ENCODE measurements at places on chromosomes 7 and 10.

GRCh38 chr10:10096296-10096695 lies 921.4 kb upstream of the CELF2 start:
- peak; percentile 33 for DNase-seq

GRCh38 chr7:16587129-16587528 lies 58.4 kb downstream of the ANKMY2 start:
- no peak for DNase-seq

DNA sequence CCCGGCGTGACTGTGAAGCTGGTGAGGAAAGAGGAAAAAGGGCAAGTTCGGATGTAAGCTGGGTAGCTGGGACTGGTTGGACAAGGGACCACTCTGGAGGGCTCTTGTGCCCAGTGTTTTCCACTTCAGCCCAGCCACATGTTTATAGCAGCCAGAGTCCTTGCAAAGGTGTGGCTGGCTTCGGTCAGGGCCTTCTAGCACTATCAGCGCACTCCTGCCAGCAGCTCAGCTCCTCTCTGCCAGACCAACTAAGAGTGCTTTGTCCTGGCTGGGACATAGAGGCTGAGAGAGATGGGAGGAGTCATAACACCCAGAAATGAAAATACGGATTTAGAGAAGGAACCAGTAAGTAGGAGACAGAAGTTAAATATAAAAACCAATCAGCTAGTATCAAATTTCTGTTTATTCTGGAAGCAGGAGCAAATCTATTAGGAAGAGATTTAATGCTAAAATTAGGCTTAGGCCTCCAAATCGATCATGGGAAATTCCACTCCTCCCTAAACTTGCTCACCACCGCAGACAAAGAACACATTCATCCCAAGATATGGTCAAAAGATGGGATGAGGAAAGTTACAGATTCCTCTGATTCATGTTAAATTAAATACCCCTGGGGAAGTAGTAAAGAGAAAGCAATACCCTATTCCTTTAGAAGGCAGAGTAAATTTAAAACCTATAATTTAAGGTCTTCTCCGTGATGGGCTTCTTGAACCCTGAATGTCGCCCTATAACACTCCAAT lies 135.0 kb downstream of the RALA start:
- DNase-seq: no peak

- DNase-seq: no peak
Observed at GRCh38 chr7:151658778-151659177, 139.1 kb upstream of the RHEB start.

DNA sequence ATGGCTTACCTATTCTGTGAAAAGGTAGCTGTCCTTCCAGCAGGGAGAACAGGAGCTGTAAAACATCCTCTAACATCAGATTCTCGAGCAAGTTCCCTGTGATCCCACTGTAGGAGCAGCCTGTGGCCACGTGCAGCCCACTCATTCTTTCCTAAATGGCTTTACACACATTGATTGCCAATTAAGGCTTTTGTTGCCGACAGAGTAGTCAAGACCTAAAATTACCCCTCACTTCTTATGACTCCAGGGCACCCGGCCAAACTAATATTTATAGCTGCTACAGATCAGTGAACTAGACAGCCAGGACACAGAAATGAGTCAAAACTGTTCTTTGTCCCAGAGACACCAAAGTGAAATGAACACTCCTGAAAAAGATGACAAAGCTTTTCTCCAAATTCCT lies 832.1 kb downstream of the SORCS3 start:
- DNase-seq: no peak

DNA sequence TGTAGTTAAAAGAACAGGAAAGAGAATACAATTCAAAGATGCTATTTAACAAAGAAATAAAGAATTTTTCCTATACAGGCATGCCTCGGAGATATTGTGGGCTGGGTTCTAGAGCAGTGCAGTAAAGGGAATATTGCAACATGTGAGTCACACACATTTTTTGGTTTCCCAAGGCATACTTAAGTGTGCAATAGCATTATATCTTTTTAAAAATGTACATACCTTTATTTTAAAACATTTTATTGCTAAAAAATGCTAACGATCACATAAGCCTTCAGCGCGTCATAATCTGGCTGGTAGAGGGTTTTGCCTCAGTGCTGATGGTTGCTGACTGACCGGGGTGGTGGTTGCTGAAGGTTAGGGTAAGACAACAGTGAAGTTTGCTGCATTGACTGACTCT lies 54.4 kb downstream of the ESYT2 start:
- DNase-seq: no peak

- no peak for DNase-seq
Observed at GRCh38 chr7:72504061-72504706, 92.0 kb upstream of the CALN1 start.

GRCh38 chr10:124159153-124159552 lies 65.8 kb upstream of the CHST15 start:
- DNase-seq: no peak

- DNase-seq: no peak
Observed at GRCh38 chr7:139869886-139870285, 40.8 kb downstream of the TBXAS1 start.

DNA sequence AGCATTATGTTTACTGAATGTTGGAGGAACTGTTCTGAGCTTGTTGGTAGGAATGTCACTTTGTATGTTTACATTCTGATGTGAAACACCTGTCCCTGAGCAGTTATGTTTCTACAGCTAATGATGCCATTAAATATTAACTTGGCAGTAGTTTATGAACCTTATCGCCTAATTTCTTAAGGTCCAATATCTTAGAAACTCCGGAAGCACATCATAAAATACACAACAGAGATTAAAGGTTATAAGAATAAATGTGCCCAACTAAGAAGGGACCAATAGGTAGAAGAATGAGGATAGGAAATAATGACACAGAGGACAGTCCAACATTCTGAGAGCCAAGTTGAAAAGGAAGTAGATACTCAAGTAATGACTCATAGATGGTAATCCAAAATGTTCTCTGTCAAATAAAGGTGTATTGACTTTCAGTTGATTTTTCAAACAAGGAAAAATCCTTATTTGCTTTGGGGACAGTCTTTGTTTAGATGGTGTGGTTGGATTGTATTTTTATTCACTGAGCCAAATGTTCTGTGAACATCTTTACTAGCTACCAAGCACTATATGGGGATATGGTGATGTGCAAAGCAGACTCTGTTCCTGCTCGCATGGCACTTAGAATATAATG lies 31.9 kb downstream of the LCOR start:
- DNase-seq: peak; percentile 57

DNA sequence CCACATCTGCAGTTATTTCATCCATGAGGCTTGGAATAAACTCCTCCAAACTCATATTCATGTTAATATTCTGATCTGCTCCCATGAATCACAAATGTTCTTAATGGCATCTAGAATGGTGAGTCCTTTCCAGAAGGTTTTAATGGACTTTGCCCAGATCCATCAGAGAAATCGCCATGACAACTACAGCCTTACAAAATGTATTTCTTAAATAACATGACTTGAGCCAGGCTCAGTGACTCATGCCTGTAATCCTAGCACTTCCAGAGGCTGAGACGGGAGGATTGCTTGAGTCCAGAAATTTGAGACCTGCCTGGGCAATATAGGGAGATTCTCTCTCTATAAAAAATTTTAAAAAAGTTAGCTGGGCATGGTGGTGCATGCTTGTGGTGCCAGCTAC lies 102.1 kb upstream of the TMEM168 start:
- peak; percentile 42 for DNase-seq
